ENCODE measurements at places on chromosomes 4 and X. TPM values are rescaled to one million over a fixed set of nuclear protein-coding genes. Genes with fewer than 3 reads are reported as not detected.

Gene PHKA1
- 8.6 TPM for total RNA-seq

GRCh38 chr4:153564630-153565525 lies 98.7 kb downstream of the TMEM131L start:
- H3K27ac ChIP-seq = peak overlapping the region; percentile 67
- H3K36me3 ChIP-seq = no peaks in the 10 kb centered on the region
- peak; percentile 87 for DNase-seq
- H3K27me3 ChIP-seq = no peaks in the 10 kb centered on the region
- H3K4me3 ChIP-seq = no peak overlapping the region
- peaks cover 63% of the 10 kb centered on the region for H3K4me1 ChIP-seq

- no peak overlapping the region for H3K27ac ChIP-seq
- no peak overlapping the region for H3K4me3 ChIP-seq
- peak; percentile 46 for DNase-seq
- H3K27me3 ChIP-seq = no peaks in the 10 kb centered on the region
- no peaks in the 10 kb centered on the region for H3K36me3 ChIP-seq
- H3K4me1 ChIP-seq = no peaks in the 10 kb centered on the region
Measured at GRCh38 chr4:52250154-52250553, 199.1 kb downstream of the SPATA18 start.

- H3K4me3 ChIP-seq = no peak overlapping the region
- H3K36me3 ChIP-seq = no peaks in the 10 kb centered on the region
- H3K27me3 ChIP-seq = no peaks in the 10 kb centered on the region
- no peak for DNase-seq
- H3K27ac ChIP-seq = no peak overlapping the region
Measured at GRCh38 chr4:28462766-28463700, 1602.4 kb downstream of the STIM2 start.
